Anterior cingulate cortex (tissue), 58 donors: ENCODE measurements at places on chromosomes 4 and X.

DNA sequence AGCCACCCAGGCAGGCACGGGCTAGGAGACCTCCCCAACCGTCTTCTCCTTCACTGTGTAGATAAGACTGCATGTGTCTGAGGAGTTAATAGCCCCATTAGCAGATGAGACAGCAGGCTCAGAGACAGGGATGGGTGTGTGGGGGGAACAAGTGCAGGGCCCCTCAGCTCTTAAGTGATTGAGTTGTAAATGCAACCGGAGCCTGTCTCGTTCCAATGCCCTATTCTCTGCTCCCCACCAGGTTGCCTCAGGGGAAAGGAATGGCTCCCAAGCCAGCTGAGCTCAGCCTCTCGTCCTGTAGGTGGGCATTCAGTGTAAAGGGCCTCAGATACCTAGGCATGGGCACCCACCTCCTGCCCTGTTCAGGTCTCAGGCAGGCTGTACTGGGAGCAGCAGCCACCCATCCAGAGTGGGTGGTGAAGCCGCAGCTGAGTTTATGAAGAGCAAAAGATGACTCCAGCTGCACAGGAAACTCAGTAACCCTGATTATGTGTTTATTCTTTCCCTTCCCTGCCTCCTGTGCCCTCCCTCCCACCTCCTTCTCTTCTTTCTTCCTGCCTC, 87.3 kb downstream of the PJA1 start:
- no peak for DNase-seq

DNA sequence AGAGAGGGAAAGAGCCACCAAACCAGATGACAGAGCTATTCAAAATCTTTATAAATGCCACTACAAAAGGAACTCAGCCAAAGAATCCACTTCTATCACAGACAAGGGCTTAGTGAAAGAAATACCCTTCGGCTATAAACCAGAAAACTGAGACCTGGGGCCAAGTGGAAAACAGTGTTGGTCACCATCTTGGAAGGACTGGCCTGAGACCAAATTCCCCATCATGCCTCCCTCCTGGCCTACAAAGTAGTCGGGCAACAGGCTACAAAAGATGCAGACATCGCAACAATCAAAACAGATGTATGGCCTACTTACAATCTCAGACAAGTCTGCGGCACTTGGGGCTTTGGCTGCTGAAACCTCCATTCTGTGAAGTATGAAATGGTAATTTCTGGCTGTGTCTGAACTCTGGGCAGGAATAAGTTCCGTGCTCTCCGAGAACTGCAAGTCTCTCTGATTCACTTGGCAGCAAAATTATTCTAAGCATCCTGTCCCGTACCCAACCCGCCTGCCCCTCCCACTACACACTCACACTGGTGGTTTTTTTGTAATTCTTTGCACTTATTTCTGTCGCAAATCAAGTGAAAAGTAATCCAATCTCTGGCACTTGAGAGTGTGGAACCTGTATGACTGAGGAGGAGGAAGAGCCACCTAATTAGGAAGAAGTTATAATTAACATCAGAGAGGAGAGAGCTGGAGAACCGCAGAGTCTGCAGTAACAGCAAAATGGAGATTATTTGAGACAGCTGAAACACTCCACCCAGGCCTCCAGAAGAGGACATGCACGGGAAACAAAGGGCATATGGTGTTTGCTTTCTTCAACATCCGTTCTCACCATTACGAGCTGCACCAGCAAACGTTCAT, 87.8 kb downstream of the SH3KBP1 start:
- DNase-seq, result no peak

GRCh38 chrX:54430519-54430918, 9.7 kb upstream of the TSR2 start:
- no peak for DNase-seq

DNA sequence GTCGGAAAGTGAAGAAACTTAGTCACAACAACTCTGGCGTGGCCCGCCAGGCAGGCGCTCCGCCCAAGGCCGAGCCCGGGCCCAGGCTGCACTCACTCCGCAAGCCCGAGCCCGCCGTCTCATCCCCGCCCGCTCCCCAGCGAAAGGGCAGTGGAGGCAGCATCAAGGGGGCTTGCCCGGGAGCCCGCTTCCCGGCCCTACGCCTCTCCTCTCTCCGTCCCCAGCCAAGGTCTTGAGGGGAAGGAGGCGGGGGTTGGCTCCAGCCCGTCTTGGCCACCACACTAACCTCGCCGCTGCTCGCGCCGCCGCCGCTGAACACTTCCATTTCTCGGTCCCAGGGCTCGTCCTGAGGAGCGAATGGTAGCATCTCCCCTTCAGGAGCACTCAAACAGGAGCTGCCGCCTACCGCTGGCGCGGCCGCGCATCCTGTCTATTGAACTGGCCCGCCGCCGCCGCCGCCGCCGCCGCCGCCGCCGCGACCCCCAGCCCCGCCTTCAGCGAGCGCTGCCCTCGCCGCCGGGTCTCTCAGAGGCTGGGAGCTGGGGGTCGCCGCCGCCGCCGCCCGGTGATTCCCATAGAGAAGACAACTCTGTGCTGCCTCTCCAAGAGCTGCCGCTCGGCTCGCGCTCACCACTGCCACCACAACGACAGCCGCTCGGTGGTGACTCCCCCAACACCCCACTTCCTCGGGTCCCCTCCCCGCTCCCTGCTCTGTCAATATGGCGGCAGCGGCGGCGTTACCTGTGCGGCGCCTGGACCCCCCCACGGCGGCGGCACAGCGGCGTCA, at the start of gene RPS6KA6:
RPS6KA6 (minus strand) TSS at position 667 of the 787 bp plus-strand sequence; CDS start at position 367, 300 bp downstream.
- no peak for DNase-seq

DNA sequence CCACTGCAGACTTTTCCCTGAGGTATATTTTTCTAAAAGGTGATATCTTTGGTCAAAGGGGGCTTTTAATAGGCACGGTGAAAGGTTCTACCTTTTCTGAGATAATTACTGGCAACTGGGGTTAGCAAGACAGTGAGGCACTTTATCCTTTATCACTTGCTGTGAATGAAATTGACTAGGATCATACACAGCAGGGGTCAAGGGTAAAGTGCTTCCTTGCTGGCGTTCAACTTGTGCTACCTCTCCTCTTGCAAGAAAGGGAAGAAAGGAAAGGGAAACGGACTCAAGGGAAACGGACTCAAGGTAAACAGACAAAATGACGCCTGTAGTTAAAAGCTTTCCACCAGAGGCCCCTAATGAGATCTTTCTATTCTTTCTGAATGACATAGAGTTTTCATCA, 78.6 kb upstream of the RAPGEF2 start:
- no peak for DNase-seq
